SHP77 treated with DMSO at 0.1 percent for 48 hours (cell line): ENCODE measurements at places on chromosomes 5 and 9.

GRCh38 chr9:69018737-69019136, 4.8 kb upstream of the PRKACG start:
- no peak for DNase-seq

- DNase-seq, result no peak
Observed at GRCh38 chr9:34587271-34587670, 2.3 kb downstream of the CNTFR start.

- no peak for DNase-seq
Observed at GRCh38 chr5:164563370-164563769, 1058.0 kb downstream of the MAT2B start.

DNA sequence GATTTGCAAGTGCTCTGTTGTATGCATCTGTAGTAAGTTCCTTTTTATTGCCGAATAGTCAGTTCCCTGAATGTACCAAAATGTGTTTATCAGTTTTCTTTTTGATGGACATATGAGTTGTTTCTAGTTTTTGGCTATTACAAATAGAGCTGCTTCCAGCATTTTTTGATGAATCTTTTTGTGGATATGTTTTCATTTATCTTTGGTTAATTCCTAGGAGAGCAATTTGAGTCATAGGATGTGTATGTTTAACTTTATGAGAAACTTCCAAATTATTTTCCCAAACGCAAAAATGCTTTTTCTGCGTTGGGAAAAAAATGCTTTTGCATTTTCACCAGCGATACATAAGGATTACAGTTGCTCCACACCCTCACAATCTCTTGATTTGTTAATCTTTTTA, 287.7 kb downstream of the FER start:
- DNase-seq, result no peak

DNA sequence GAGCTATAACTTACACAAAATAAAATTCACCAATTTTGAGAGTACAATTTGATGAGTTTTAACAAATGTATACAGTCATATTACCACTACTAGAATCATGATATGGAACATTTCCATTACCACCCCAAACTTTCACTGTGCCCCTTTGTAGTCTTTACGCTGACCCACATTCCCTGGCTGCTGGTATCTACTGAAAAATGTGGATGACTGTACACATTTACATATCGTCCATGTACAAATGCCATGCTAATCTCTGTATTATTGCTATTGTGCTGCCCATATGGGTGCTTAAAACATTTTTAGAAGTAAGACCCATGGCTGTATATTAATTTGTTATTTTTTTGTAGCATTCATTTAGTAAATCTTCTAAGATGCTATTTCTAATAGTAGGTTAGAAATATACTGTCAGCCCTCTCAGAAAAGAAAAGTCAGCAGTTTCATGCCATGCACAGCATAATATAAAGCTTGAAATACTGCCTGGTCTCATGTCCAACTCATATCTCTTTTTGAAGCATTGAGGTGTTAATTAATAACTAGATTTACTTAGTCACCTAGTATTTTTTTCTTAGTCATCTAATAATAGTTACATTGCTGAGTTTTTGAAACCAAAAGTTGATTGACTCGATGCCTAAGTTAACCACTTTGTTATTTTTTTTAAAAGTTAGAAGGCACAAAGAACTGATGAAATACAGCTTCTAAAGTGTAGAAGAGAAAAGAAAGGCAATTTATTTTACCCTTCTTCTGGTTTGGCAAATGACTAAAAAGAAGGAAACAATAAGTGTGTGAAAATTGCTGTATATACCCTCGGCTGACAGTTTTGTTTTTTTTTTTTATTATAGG, 188.3 kb upstream of the MEF2C start:
- no peak for DNase-seq

DNA sequence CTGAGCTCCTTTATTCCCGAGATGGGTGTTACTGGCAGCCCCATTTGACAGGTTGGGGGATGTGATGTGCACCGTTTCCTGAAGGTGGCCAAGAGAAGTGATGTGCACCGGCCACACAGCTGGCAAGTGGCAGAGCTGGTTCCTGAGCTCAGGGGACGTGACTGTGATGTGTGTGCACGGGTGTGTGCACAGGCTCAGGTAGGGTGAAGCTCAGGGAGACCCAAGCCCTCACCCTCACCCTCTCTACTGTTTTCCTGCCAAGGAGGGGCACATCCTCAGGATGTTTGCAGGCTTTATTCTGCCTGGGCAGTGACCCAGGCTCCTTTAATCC, 56.6 kb downstream of the WWC1 start:
- DNase-seq, result no peak

DNA sequence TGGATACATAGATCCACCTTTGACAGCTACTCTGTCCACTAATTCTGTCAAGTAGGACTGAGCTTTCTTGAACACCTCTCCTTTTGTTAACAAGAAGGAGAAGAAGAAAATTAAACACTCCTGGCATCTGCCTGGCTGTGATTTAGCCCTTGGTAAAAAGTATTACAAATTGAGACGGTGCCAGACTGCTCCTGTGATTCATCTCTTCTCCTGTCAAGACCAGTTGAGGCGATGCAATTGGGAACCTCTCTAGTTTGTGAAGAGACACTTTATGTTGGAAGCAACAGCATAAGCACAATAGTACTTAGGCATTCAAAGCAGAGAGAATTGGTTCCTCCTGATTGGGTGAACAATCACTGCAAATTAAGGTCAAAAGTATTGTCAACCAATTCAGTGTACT, 72.7 kb downstream of the GHR start:
- DNase-seq, result no peak

GRCh38 chr5:50559955-50560354, 106.5 kb upstream of the PARP8 start:
- DNase-seq, result no peak

DNA sequence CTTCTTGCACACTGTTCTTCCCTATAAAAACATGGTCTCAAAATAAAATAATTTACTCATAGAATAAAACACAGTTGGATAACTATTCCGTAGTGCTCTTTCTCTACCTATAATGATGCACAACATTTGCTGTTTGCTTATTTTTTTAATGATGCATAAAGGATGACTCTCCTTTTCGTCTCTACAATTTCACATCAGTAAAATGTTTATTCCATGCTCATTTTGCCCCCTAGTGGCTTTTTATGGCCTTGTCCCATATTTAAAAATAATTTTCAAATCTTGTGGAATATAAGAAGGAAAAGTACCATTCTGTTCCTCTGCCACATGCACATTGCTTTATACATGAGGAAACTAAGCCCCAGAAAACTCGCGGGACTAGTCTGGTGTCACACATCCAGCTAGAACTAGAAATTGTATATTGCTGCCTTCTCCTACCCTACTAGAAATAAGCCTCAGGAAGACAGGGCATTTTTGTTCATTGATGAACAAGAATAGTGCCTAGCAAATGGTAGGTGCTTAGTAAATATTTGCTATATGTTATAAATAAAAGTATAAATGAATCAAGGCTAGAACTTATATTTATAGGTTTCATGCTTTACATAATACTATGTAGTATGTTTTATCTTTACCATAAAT, 12.7 kb downstream of the KCTD16 start:
- DNase-seq, result peak; percentile 26

DNA sequence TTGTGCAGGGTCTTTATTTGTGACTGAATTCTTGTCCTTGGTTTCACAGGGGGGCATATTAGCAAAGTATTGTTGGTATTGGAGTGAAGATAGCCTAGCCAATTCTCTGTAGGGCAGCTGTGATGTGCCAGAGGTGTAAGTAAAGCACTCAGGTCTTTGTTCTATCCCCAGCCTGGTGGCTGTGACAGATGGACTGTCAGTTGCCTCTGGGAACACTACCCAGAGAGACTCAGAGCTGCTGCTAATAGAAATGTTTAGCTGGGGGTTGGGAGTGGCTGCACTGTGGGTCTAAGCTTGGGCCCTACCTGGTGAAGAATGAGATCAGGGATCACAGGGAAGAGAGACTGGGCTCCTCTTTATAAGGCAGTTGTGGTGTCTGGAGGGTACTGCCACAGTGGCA, 1006.5 kb upstream of the TYRP1 start:
- DNase-seq, result no peak

- no peak for DNase-seq
Observed at GRCh38 chr5:160479220-160479619, 57.6 kb downstream of the PTTG1 start.

GRCh38 chr9:36623280-36623679, 50.6 kb downstream of the MELK start:
- no peak for DNase-seq

DNA sequence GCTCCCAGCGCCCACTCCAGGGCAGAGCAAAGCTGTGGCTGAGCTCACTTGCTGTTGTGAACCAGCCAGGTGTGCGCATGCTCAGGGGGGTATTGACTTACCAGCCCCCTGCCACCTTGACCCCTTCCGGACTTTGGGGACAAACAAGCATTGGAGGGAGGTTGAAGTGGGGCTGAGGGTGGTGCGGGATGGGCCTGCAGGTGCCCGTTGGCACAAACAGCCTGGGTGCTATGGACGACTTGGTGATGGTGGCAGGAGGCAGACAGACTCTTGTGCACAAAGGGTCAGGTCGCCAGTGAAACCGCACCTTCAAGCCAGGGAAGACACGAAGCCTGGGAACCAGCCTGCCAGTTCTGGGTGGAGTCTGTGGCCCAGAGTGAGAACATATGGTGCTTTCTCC, 858.5 kb upstream of the PTPRD start:
- no peak for DNase-seq

DNA sequence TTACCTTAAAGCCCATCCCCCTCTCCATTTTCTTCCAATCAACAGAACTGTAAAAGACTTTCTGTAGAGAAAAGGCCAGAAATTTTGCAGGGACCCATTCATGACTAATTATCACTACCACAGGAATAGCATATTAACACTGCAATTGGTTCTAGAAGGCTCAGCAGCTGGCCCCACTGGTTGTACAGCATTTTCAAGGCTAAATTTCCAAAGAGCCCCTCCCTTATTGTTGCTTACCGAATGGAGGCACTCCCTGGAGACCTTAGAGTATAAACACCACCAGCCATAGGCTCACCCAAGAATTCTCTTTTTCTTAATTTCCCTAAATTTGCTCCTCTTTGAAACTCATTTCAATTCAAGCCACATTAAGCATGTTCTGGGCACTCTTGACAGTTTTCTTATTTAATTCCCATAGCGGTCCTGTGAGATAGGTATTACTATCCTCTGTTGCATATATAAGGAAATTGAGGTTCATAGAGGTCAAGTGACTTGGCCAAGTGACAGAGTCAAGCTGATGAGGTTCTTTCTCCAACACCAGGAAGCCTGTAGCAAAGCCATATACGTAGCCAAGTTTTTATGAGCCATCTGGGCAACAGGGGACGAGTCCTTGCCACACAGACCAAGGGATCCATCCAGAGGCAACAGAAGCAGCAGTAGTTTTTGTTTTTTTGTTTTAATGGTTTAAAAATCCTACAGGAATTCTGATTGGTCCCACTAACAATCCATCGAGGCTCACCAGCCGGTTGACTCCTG, 83.9 kb upstream of the NR5A1 start:
- DNase-seq, result no peak

DNA sequence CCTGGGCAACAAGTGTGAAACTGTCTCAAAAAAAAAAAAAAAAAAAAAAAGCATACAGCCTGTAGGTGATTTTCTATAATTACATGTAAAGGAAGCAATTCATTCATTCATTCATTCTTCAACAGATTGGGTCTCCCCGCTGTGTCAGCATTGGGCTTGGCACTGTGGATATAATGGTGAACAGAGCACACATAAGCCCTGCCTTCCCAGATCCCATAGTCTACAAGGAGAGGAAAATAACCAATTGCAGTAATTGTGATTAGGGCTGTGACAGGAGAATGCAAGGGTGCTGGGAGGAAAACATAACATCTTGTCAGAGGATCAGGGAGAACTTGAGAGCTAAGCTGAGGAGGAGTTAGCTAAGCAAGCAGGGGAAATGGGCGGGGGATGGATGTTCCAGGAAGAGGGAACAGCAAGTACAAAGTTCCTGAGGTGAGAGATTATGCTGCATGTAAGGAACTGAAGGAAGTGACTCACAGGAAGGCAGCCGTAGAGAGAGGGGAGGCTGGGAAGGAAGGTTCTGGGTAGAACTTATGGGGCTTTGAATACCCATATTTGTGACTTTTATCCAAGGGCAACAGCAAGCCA, 24.0 kb upstream of the KLF9 start:
- no peak for DNase-seq

DNA sequence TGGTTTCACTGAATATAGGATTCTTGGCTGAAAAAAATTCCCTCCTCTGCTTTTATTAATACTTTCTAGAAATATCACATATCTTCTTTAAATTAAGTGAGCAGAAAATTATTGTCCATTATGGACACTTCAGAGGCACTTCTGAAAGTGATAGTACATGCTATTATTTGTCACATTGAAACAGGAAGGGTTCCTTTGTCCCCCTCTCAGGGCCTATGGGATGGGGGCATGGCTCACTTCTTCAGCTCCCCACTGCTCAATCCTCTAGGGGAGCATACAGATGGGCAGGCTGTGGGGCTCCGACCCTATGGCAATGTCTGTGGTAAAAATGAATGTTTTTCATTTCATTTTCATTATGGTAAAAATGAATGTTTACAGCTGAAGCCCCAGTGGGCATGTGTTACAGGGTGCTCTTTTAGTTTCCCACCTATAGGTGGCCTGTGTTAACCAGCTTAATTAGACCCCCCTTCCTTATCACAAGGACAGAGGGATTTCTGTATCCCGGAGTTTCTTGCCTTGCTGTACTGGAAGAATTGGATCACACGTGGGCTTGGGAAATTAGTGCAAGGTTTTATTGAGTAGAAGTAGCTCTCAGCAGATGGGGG, 1225.2 kb downstream of the PTPRD start:
- no peak for DNase-seq

- no peak for DNase-seq
Observed at GRCh38 chr5:170312666-170313065, 15.1 kb upstream of the LCP2 start.

DNA sequence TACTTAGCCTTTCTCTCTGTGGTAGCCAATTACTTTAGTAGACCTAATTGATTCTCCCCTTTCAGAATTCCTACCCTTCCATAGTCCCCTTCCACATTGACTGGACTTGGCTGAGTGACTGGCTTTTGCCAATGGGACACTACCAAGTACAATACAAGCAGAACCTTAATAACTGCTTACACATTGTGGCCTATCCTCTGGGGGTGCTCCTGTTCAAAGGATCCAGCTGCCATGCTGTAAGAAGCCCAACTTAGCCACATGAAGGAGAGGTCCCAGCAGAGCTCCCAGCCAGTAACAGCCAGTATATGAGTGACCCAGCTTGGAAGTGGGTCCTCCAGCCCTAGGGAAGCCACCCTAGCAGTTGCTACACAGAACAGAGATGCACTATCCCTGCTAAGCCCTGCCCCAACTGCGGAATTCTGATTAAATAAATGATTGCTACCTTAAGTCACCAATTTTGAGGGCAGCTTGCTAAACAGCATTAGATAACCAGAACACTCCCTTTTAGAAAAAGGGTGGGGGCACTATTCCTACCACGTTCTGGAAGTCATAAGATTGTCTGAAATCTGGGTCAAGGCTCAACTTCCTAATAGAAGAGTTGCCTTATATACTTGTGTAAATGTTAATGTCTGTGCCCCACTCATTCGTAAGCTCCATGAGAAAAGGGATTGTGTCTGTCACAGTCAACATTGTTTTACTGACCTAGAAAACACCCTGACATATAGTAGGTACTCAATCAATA, 11.1 kb upstream of the APTX start:
- no peak for DNase-seq

DNA sequence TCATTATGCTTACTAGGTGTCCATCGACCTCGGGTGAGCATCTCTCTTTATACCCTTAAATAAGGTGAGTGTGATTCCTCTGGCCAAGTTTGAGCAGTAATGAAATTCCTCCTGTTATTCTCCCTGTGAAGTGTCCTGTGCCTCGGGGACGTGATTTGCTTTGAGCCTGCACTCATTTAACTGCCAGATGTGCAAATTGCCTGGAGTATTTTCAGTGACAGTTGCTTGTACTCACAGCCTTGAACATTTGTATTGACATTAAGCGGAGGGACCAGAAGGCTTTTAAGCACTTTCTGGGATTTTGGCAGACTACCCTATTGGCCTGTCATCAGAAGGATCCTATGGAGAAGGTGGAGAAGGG, 126.9 kb downstream of the DOCK2 start:
- no peak for DNase-seq
